Central memory CD4-positive, alpha-beta T cell (primary cell): ENCODE measurements at places on chromosomes 11 and 22.

DNA sequence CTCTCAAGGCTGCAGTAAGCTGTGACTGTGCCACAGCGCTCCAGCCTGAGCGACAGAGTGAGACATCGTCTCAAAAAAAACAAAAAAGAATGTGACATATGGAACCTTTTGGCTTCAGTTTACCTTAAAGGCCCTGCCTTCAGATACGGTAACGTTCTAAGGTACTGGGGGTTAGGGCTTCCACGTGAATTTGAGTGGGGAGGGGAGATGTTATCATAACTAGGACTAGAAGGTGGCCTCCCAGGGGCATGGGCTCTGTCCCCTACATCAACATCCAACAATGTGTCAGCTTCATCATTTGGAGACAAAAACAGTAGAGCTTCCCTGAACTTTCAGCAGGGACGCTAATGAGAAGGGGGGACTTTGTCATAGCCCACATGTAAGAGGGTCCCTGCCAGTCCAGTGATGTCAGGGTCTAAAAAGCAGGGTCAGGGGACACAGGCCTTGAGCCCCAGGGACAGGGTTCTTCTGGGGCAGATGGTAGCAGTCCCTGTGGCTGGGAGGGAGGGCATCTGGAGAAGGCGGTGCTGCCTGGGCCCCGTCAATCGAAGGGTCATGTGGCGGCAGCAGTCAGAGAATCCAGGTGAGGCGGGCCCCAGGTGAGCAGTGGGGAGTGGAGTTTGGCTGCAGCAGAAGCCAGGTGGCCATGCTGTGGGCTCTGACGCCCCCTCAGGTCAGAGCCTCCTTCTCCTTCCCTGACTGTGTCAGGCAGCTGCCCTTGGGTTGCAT lies 79.8 kb downstream of the BCR start:
- no peak for DNase-seq

- no peak for DNase-seq
These were observed 81.9 kb upstream of the PICALM start for GRCh38 chr11:86150847-86151173.

DNA sequence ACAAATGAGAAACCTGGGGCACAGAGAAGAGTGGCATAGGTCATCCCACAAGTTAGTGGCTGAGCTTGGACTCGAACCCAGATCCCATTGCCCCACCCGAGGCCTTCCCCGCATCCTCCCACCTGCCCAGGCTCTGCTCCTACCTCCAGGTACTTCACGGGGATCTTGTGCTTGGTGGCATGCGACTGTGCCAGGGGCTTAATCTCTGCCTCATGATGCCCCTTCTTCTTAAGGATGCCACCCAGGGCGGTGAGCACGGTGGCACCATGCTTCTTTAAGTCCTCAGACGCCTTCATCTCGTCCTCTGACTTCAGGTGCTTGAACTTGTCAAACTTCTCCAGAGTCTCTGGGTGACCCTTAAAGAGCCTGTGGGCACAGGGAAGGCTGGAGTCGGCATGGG lies 6.4 kb downstream of the MB start:
- no peak for DNase-seq

- DNase-seq, result no peak
These were observed 2.2 kb downstream of the POU2AF3 start for GRCh38 chr11:111300569-111300968.

- DNase-seq, result no peak
These were observed 359.3 kb downstream of the TBC1D22A start for GRCh38 chr22:47121791-47122190.
